ENCODE measurements at places on chromosomes 5 and 9.

GRCh38 chr5:82396396-82396795 lies 118.2 kb upstream of the RPS23 start:
- no peak for DNase-seq

GRCh38 chr5:73748510-73749400 lies 122.8 kb downstream of the ARHGEF28 start:
- DNase-seq = no peak

GRCh38 chr9:2000314-2000713 lies 14.8 kb upstream of the SMARCA2 start:
- DNase-seq = no peak

- DNase-seq = no peak
These were observed 417.4 kb upstream of the RIOK2 start for GRCh38 chr5:97600486-97600885.

DNA sequence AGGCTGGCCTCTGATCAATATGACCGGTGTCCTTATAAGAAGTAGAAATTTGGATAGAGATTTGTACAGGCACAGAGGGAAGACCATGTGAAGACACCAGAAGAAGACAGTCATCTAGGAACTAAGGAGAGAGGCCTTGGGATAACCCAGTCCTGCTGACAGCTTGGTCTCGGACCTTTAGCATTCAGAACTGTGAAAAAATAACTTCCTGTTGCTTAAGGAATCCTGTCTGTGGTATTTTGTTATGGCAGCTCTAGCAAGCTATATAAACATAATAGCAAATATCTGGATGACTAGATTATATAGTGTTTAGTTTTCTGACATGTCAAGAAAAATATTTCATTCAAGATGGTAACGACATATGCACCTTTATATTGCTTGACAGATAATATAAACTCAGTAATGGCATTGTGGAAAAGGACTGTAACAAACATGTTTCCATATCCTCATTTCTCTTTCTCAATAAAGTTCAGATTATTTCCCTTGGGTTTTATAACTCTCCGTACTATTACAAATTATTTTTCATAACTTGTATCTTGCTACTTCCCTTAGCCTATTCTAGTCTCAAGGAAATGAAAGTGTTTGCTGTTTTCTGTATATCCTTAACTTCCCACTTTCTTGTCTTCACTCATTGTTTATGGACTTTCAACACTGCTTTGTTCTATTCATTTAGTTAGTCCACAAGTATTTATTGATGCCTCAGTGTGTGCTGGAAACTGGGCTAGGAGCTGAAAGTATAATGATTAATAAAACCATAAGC lies 62.4 kb downstream of the KIAA1958 start:
- DNase-seq = no peak

DNA sequence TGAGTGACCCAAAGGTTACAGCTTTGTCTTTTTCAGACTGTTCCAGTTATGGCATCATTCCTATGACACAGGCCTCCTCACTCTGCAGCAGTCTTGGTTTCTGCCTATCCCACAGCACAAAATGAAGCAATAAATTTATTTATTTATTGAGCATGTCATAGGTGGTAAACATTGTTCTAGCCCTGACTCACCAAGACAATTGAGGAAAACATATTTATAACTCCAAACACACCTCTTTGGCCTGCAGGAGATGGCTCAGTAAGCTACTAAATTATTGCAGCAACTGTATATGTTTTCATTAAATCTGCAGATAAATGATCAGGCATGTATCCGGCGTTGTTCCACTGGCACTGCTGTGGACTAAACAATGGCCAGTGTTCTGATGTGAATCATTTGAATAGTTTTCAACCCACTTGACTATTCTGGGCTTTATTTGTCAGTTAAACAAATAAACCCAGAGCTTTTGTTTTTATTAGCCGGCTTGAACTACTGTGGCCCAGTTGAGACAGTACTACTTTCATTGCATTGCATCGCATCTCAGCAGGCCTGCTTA lies 83.2 kb downstream of the FOXD1 start:
- DNase-seq = no peak

DNA sequence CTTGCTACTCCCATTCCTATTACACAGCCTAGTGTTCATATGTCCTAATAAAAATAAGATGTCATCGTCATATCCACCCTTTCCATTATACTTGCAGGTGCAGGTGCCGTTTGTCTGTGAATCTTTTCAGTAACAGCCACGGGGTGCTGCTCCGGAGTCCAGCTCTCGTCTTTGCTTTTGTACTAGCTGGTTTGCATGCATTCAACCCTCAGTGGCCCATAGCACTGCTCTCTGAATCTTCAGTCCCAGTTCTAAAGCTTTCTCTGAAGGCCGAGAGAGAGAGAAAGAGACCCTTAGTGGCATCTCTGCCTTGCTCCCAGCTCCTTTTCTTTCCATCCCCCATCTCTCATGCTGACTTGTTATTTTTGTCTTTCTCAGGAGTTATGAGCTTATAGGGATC lies 468.5 kb downstream of the TMEM232 start:
- DNase-seq = no peak

- no peak for DNase-seq
These were observed 338.0 kb downstream of the NSG2 start for GRCh38 chr5:174383210-174384167.

DNA sequence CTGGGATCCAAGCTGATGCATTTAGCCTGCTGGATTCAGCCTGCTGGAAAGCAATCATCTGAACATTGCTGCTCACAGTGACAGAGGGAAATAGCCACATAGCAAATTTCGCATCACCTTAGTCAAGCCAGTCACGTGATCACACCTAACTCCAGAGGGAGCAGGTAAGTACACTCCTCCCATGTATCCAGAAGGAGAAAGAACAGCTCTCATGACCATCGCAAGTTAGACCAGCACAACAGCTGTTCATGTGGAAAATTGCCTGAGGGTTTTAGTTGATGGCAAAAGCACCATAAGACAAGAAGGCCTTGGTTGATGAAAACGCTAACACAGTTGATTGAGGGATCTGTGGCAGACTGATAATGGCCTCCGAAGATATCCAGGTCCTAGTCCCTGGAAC lies 34.2 kb upstream of the MYO10 start:
- no peak for DNase-seq

DNA sequence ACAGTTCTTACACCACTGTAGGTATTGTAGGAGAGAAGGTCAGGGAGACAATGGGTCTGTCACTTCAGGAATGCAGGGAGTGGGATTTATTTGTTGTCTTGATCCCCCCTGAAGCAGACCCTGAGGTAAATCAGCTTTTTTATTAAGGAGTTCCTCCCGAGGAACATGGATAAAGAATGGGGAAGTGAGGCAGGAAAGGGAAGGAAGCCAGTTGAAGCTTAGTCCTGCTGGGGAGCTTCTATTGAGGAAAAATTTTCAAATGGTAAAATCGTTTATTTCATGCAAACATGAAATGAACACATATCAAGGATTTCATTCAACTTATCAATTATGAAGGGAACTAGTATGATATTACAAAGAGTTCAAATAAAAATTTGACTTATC lies 318.6 kb upstream of the PIK3R1 start:
- DNase-seq = no peak

- DNase-seq = no peak
These were observed 14.8 kb downstream of the ROR2 start for GRCh38 chr9:91935066-91935749.

- no peak for DNase-seq
These were observed 152.6 kb upstream of the MAST4 start for GRCh38 chr5:66443462-66444130.

DNA sequence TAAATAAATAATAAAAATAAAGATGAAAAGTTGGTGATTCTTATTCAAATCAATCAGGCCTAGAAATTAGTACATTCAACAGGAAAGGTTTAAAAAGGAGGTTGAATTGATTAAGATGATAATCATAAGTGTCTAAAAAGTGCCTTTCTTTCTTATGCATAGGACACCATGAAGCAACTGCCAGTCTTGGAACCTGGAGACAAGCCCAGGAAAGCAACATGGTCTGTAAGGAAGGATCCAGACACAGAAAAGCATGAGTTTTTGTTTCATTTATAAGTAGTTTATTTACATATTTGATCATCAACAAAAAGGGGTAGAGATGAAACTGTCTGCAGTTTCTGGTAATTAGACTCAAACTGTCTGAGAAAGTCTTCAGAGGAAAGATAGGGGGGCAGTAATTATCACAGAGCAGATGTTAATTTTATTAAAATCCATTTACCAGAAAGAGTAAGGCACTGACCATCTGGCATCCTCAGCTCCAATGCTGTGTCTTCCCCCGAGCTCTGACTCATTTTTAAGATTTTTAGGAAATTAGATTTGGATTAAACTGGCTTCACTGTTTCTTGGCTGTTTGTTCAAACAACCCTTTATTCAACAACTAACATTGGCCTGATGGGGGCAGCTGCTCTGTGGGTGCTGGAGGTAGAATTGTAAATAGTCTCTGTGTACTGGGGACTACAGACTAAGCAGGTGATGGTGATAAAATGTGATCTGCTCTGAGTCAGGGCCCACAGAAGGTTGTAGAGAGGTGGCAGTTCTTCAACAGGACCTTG lies 2.7 kb downstream of the RABEPK start:
- no peak for DNase-seq

GRCh38 chr5:77029376-77029885 lies 773 bp upstream of the AGGF1 start:
- DNase-seq = no peak

All from GM12864 (cell line).